ENCODE measurements at places on chromosomes 5 and 9.

- no peak for DNase-seq
Measured at GRCh38 chr9:122084026-122084675, 9.0 kb downstream of the TTLL11 start.

GRCh38 chr9:2018162-2018643 lies 3.1 kb downstream of the SMARCA2 start:
- no peak for DNase-seq

GRCh38 chr5:119706049-119706448 lies 76.7 kb downstream of the FAM170A start:
- DNase-seq, result no peak

GRCh38 chr5:170418736-170419135 lies 29.6 kb upstream of the KCNMB1 start:
- no peak for DNase-seq

DNA sequence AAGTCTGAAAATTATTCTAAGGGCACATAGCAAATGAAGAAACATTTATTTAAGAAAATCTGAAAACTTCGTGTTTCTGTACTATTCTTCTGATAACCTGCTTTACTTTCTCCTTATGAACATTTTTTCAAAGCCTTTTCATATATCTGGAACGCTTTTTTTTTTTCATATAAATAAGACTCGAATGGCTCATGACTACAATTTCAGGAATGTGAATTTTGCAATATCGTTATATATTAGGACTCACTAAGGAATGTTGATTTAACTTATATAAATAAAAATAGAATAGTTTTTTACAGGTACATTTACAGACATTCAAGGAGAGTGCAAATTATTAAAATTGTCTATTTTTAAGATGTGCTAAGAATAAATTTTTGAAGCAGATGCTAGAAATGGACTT lies 42.9 kb downstream of the GPBP1 start:
- no peak for DNase-seq

DNA sequence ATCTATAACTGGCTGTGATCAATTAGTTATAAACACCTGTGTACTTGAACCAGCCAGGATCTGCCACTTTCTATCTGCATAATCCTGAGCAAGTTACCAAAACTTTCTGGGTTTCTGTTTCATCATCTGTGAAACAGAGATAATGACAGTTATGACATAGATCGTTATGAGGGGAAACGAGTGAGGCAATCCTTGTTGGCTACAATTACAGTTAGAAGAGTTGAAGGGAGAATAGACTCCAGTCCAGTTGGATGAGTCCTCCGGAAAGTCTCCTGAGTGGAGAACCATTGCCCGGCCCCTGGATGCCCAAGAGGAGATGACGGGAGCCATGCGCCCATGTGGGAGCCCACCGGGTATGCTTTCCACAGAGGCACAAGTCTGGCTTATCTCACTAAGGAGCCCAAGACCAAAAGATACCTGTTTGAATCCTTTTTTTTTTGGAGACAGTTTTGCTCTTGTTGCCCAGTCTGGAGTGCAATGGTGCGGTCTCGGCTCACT lies 4.5 kb downstream of the PDE6A start:
- DNase-seq, result no peak

DNA sequence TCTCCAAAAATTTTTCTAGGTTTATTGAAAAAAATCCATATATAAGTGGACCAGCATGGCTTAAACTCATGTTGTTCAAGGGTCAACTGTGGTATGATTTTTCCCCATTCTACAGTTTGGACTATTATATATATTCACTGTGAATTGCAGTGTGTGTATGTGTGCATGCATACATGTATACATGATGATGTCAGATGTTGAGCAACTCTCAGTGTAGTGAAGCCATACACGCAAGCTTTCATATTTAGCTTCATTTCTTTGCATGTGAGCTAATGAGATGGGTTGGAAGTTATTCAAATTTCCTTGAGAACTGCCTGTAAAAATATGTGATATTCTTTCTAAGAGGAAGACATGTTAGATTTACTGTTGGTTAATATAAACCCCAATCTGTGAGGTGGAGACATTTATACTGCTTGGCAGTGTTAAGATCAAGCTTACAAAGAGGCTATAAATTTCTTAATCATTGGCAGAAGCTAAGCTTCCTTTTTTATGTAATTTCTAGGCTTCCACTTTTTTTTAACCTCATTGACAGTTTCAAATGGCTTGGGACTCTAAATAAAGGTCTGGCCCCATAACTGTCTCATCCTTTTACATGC lies 134.8 kb downstream of the GABRG2 start:
- DNase-seq, result no peak

- DNase-seq, result no peak
Measured at GRCh38 chr5:1827025-1827885, 26.0 kb downstream of the NDUFS6 start.

DNA sequence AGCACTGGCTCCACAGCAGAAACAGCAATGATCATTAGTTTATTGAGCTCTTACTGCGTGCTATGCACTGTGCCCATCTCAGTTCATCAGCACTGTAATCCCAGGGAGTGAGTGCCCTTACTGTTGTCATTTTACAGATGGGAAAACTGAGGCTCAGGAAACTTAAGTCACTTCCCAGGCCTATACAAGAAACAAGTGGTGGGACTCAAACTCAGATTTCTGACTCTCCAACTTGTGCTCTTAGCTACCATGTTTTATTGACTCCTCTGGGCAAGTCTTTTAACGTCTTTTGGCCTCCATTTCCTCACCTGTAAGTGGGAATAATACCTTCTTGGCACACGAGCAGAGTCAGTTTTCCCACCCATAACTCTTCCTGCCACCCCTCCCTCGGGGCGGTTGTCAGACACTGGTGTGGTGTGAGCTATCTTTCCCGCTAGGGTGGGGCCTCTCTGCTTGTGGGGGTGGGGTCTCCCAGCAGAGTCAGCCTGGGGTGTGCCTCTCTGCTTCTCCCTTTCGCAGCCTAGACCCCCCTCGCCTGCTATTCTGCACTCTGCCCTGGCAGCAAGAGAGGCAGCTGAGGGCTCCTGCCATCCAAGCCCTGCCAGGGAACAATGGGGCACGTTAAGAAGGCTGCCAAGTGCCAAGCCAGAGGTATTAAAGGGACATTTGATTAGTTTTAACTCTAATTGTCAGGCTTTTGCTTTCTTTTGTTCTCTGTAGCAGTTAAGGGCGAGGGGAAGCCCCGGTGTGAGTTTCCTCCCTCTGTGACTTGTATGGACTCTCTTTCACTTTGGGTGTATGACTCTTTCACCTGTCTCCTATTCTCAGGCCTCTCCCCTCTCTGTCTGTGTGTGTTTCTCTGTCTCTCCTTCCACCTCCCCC lies 12.1 kb downstream of the GALNT10 start:
- DNase-seq, result no peak

DNA sequence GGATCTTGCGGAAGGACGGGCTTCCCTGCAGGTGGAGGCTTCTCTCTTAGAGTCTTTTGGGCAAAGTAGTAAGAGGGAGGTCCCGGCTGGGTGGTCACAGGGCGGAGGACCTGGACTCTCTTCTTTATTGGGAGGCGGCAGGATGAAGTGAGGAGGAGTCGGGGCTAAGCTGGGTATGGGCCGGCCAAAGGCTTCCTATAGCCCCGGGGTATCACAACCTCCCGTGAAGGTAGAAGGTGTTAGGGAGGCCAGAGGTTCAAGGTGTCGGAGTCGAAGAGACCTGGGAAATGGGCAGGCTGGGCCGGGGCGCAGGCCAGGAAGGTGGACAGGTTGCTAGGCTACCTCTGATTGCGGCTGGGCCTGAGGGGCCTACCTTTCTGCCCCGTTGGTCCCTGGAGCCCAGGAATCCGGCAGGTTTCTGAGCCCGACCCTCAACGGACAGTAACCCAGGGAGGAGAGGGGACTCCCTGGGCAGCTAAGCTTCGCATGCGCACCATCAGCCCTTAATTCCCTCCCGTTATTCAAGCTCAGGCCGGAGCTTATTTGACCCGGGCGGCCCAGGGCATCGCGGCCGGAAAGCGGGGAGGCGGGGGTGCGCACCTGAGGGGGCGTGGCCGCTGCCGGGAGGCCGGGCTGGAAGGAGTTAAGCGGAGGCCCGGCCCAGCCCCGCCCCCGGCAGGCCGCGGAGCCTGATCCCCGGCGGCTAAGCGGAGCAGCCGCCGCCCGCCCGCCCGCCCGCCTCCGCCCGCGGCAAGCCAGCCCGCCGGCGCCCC lies at the start of gene TESK1:
TESK1 (plus strand) TSS at position 685 of the 773 bp plus-strand sequence. CDS start 358 bp downstream, outside the sequence.
- DNase-seq, result peak; percentile 74

GRCh38 chr9:96680812-96681499 lies 25.8 kb upstream of the PRXL2C start:
- no peak for DNase-seq

DNA sequence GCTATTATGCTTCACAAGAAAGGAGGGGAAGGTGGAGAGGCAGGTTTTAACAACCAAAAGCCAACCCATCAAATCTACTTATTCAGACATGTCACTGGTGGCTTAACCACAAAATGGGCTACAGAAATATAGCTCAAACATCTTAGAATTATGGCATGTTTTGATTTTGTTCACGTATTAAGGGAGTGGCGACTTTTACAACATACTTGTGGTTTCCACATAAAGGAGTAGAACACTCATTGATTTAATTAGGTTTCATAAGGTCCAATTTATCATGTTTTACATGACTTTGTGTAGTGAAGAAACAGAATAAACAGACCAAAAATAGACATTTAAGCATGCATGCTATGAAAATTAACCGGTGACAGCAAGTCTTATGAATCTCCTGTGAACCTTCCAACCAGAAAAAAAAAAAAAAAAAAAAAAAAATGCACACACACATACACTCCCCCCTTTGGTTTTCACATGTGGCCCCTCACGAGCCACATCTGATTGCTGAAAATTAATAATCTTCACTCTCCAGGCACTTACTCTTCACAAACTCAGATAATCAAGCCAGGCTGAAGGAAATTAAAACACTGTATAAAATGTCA lies 5.4 kb downstream of the ZNF608 start:
- no peak for DNase-seq

DNA sequence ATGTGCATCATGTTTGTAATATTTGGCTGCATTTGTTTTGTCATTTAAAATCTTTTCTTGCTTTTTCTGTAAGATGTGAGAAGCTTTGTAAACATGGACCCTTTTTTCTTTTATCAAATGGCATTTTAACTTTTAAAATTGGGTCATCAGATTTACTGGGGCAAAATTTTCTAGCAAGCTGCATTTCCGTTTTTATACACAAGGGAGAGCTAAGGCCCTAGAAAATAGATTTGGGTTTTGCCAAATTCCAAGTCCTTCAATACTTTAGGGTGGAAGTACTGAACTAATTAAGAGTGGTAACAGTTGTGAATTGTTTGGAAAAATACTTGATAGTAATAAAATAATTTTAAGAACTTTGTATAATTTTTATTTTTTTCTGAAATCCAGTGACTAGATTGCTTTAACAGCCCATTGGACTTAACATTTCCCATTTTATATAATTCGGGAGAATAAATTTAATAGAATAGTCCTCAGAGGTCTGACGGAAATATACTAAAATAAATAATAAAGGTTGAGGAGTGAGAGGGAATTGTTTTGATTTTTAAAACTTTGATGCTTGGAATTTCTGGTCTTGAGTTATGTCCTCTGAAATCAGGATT lies 117.4 kb downstream of the SMARCA2 start:
- DNase-seq, result peak; percentile 40

DNA sequence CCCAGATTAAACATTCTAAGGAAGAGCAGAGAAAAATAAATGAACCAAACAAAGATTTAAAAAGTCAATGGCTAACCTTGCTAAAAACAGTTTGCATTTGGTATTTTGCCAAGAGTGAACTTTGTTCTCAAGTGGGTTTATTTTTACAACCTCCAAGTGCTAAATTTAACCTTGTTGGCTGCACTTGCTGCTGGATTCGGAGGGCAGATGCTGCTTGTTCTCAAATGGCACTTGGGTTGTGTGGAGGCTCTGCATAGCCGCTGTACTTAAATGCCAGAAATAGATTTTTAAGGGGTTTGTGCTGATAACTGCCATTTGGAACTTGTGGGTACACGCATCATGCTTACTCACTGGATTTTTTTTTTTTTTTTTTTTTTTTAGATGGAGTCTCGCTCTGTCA lies 13.3 kb upstream of the SPATA24 start:
- DNase-seq, result no peak

DNA sequence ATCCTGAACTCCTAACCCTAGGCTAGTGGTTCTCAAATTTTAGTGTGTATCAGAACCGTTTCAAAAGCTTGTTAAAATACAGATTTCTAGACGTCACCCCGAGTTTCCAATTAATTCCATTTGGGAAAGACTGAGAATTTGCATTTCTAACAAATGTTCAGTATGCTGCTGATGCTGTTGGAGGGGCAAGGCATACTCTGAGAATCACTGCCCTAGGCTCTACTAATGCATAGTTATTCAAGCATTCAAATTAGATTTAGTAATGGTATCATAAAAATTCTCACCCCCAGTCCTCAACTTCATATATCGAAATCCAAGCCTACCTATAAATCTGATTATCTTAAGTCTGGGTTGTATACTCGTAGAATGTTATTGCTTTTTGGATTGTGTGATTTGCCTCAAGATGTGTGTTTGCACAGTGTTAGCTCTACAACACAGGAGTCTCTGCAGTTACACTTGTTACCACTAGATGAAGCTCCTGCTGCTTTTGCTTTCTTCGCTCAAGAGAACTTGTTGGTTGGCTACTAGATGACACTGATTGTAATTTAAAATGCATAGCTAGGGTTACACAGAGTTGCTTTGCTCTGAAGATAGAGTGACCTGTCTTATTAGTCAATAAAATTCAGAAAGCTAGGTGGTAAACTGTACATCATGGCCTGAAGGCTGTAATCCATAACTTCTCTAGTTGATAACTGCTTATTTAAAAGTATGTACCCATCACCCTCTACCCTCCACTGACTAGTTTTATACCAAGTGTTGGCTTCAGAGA lies 7.5 kb upstream of the ERAP2 start:
- DNase-seq, result peak; percentile 35

- DNase-seq, result no peak
Measured at GRCh38 chr9:93059011-93059714, 662 bp downstream of the SUSD3 start.

GRCh38 chr9:81375187-81376100 lies 313.9 kb downstream of the TLE1 start:
- DNase-seq, result no peak

- DNase-seq, result no peak
Measured at GRCh38 chr5:122500245-122501088, 188.4 kb downstream of the SNCAIP start.

DNA sequence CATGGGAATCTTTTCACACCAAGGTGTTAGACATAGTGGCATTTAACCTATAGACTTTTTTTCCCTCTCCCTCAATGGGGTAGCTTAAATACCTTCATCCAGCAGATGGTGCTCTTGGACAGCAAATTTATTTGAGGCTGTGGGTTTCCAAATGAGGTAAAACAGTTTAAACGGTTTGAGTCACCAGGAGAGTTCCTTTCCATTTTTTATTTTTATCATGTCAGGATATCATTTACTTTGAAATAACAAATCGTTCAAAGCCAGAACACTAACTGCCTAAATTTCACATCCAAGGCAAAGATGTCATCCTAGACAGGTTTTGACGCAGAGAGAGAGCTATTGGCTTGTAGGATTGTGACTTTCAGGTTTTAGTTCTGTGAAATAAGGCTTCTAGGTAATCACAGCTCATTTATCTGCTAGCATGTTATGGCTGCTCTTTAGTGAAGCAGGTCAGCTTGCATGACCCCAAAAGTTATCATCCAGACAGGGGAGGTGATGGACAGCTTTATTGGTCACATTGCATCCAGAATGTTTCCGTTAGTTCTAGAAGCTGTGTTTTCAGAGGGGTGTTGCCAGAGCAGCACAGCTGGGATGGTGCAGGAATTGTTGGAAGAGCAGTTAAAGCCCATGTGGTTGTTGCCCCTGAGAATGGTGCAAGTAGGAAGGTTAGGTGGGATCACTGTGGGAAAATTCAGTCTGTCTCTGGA lies 69.8 kb downstream of the KDM4C start:
- peak; percentile 24 for DNase-seq
